Activated CD4-positive, alpha-beta T cell treated with anti-CD3 and anti-CD28 coated beads, Interleukin-2, amount 10 ng/mL, durations not matched to agents 24 days and 14 days (primary cell): ENCODE measurements at places on chromosomes 4 and X.

DNA sequence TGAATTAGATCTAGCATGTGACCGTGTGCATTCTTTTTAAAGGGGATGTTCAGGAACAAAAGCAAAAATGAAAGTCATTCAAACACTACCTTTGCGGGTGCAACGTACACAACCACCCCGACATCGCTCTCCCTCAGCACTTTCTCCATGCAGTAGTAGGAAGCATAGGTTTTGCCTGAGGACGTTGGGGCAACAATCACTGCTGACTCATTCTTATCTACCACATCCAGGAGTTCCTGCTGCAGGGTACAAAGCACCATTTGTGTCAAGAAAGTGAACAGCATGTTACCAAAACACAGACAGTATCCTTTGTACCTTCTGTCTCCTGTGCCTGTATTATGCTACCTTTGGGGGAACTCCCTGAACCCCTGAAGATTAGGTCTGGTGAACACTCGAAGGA is 58.6 kb downstream of the DDX60L start:
- DNase-seq = peak; percentile 72

DNA sequence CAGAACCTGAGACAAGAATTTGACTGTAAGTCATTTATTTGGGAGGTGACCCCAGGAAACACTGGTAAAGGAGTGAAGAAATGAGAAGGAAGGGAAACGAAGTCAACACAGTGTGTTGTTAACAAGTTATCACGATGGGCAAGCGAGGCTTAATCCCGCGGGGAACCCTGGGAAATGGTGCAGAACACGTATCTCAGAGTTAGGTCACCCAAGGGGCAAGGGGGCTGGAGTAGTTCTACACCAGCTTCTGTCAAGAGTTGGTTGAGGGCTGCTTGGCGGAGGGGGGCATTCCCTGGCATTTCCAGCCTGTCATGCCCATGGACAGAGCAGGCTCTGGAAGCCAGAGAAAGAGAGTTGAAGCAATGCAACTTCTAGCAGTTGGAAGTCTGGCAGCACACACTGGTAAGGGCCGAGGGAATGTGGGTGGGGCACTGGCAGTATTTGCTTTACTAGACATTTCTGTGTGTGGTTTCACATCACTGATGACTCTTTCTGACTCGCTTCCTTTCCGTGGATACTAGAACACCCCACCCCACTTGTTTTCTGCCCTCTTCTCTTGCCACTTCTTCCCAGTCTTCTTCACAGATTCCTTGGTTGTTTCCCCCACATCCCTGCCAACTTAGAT is 52.2 kb upstream of the ADGRG2 start:
- no peak for DNase-seq

GRCh38 chrX:9853307-9853706 is 67.1 kb downstream of the SHROOM2 start:
- DNase-seq = no peak

DNA sequence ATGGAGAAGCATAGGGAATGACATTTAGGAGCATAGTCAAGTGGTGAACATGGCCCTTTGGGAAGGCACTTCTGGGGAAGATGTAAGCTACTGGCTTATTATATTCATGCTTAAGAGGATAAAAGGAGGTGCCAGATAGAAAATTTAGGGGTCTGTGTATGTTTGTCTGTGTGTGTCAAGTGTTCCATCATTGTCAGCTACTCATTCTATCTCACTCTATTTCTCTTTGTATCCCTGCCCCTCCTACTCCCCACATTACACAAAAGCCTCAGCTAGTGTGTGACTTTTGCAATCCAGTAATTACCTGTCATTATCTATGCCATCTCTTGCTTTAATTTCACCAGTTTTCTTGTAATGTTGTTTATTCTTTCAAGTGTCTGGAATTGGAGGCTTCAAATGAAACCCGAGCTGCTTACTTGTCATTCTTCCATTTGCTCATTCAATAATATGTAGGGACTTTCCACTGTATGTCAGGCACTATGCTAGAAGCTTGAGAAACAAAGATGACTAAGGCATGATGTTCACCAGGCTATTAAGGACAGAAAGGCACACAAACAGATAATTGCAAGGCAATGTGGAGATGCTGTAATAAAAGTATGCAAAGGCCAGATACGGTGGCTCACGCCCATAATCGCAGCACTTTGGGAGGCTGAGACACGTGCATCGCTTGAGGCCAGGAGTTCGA is 229.8 kb upstream of the TEX13C start:
- DNase-seq = no peak

- DNase-seq = no peak
Measured at GRCh38 chrX:76971393-76972376, 475.5 kb upstream of the FGF16 start.

GRCh38 chr4:126778348-126778747 is 854.4 kb upstream of the INTU start:
- no peak for DNase-seq

GRCh38 chrX:112877771-112878173 is 37.1 kb upstream of the AMOT start:
- no peak for DNase-seq

DNA sequence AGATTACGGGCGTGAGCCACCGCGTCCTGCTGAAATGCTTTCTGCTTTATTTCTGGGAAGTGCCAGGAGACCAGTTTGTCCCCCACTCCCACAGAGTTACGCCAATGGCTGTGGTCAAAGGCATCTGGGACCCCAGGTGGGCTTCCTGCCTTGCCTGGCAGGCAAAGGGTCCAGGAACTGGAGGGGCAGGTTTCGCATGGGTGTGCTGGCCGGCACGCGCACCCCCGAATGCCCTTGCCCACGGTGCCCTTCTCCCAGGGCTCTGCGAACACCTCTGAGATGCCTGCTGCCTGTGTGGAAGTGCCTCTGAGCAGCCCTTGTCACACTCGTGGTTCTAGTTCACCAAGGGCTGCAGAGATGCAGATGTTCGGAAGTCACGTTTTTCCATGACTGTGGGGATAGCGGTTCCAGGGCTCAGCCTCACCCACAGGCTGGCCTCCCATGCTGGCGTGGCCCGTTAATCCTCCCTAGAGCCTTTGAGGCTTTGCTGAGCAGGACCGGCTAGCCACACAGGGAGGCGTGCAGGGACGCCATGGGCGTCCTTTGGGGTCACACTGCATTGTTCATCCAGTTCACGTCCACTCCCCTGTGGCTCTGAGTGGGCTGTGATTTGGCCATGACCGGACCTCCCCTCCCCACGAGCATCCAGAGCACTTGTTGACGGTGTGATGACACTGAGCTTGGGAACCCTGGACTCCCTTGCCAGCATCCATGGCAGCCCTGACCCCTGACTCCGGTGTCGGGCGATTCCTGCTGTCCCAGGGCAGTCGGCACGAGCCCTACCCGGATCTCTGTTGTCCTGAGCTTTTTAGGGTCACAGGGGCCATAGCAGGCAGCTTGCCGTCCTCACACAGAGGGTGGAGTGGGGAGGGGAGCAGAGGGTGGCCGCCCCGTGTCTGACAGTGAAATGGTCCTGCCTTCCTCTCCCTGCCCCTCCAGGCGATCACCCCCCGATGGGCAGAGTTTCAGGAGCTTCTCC is 12.7 kb upstream of the ADD1 start:
- DNase-seq = no peak

DNA sequence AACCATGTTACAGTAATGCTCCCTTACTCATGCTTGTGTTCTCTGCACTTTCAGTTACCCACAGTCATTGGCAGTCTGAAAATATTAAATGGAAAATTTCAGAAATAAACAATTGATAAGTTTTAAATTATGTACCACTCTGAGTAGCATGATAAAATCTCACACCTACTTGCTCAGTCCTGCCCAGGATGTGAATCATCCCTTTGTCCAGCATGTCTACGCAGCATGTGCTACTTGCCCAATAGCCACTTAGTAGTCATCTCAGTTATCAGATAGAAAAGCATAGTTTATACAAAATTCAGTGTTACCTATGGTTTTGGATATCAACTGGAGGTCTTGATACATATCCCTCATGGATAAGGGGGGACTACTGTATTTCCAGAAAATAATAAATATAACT is 577.1 kb downstream of the GALNTL6 start:
- no peak for DNase-seq

DNA sequence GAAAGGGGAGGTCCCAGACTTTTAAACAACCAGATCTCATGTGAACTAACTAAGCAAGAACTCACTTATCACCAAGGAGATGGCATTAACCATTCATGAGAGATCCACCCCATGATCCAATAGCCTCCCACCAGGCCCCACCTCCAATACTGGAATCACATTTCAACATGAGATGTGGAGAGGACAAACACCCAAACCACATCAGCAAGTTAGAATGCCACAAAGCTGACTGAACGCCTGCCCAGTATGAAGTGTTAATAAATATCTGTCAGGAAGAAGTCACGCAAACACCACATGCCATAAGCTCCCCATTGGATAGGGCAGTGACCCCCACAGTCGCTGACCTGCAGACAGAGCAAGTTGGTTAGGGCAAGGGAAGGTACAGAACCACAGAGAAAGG is 14.3 kb downstream of the SLC10A6 start:
- DNase-seq = no peak

GRCh38 chrX:18937173-18937572 is 46.7 kb downstream of the PHKA2 start:
- DNase-seq = no peak

GRCh38 chr4:1331591-1332353 is 15.2 kb upstream of the UVSSA start:
- DNase-seq = peak; percentile 55

DNA sequence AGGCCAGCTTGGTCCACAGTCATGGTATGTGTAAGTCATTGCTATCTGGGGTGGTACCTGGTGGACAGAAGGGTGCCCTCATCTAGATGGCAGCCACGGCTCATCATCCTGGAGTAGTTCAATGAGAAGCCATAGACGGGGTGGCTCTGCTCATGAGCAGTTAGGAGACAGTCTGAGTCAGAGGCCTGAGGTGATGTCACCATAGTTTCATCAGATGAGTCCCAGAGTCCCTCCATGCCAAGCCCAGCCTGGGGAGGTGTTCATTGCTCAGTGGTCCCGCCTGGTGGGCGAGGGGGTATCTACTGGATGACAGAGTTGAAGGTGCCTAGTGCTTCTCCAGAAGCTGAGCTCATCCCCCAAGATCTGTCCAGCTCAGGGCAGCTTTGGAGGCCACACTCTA is 49.8 kb downstream of the DLG3 start:
- DNase-seq = no peak
